ENCODE measurements at places on chromosomes 2 and 18. TPM values are rescaled to one million over a fixed set of nuclear protein-coding genes. Genes with fewer than 3 reads are reported as not detected.

BOK gene
- 0.10 TPM for total RNA-seq

AQP12A gene
- not detected for total RNA-seq

PRKRA gene
- 61.3 TPM for total RNA-seq

HRH4 gene
- total RNA-seq, result not detected

CDK15 gene
- total RNA-seq, result not detected

DNA sequence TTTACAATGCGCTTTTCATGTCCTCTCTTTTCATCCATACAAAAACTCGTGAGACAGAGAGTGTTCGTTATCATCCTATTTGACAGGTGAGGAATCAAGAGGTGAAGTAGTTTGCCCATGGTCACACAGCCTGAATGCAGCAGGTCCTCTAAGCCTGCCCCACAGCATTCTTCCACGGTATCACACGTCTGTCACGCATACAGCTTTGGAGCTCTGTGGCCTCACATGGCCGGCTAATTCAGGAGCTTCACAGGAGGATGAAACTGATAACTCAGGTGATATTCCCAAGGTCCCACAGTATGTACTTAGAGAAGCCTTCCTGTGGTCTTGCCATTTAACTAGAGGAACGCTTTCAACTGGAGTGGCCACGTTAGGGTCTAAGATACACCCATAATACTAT is 59.0 kb downstream of the MYO5B start:
- H3K27ac ChIP-seq, result no peak overlapping the region
- no peak overlapping the region for H3K4me3 ChIP-seq
- no peaks in the 10 kb centered on the region for H3K36me3 ChIP-seq

GRCh38 chr18:61333271-61333745 is at the start of gene CDH20:
TSS of gene CDH20 (plus strand) at chr18:61333430.
- no peaks in the 10 kb centered on the region for H3K36me3 ChIP-seq
- DNase-seq, result no peak
- H3K4me1 ChIP-seq, result peaks cover 3% of the 10 kb centered on the region
- H3K27me3 ChIP-seq, result peaks cover 31% of the 10 kb centered on the region

- peaks cover 43% of the 10 kb centered on the region for H3K36me3 ChIP-seq
- no peak for DNase-seq
- peaks cover 94% of the 10 kb centered on the region for H3K4me1 ChIP-seq
- peak overlapping the region; percentile 91 for H3K27ac ChIP-seq
- no peaks in the 10 kb centered on the region for H3K27me3 ChIP-seq
Measured at GRCh38 chr2:46548103-46548486, 68.7 kb downstream of the TMEM247 start.

GRCh38 chr2:200765139-200765951 is 46.4 kb upstream of the BZW1 start:
- no peak for DNase-seq
- no peaks in the 10 kb centered on the region for H3K36me3 ChIP-seq
- H3K27ac ChIP-seq, result no peak overlapping the region
- no peaks in the 10 kb centered on the region for H3K4me1 ChIP-seq
- peaks cover 4% of the 10 kb centered on the region for H3K27me3 ChIP-seq
- H3K4me3 ChIP-seq, result no peak overlapping the region

- no peak for DNase-seq
- no peaks in the 10 kb centered on the region for H3K27me3 ChIP-seq
- H3K27ac ChIP-seq, result no peak overlapping the region
Measured at GRCh38 chr18:59022167-59022945, 117.3 kb upstream of the SEC11C start.

DNA sequence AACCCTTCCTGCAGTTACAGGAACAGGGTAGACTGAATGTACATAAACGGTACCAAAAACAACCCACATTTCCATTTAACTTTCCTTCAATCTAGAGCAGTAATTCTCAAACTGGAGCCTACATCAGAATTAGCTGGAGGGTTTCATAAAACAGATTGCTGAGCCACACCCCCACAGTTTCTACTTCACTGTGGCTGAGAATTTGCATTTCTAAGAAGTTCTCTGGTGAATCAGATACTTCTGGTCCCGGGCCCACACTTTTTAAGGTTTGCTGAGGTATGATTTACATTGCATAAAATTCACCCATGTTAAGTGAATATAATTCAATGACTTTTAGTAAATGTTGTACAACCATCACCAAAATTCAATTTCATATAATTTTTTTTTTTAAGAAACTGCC is 113.7 kb downstream of the SRBD1 start:
- no peak overlapping the region for H3K27ac ChIP-seq
- no peaks in the 10 kb centered on the region for H3K27me3 ChIP-seq
- H3K4me1 ChIP-seq, result peaks cover 19% of the 10 kb centered on the region
- no peak overlapping the region for H3K4me3 ChIP-seq
- no peak for DNase-seq

GRCh38 chr2:165016772-165017411 is 61.6 kb upstream of the SLC38A11 start:
- no peak overlapping the region for H3K27ac ChIP-seq
- no peaks in the 10 kb centered on the region for H3K4me1 ChIP-seq
- no peaks in the 10 kb centered on the region for H3K27me3 ChIP-seq

Measured in activated B cell treated with CpG ODN at 0.5 μM for 24 hours (primary cell).